Activated T-cell treated with anti-CD3 and anti-CD28 coated beads for 1 hour (primary cell): ENCODE measurements at places on chromosomes 2 and 18.

DNA sequence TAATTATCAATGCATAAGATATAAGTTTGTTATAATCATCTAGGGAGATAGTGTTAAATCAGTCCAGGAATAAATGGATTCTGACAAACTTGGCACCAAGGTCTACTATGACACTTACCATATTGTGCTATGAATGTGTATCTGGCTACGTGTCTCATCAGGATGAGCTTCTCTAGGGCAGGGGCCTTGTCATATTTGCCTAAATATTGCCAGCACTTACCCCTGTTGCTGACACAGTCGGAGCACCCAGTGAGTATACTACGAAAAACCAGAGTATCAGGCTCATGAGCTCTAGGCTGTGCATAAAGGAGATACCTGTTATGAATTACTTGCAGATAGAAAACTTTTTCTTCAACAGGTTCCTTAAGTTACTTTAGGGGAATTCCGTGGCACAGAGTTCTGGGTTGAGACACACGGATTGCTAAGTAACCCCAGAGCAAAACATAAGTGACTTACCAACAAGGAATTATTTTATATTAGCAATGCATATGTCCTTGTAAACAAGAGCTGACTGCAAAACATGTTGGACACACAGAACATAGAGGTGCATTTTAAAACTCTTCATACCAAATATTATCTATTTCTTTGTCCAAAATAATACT is 7.7 kb upstream of the TTC39C start:
- no peak for DNase-seq

GRCh38 chr18:58955001-58955400 is 90.3 kb downstream of the ZNF532 start:
- no peak for DNase-seq

DNA sequence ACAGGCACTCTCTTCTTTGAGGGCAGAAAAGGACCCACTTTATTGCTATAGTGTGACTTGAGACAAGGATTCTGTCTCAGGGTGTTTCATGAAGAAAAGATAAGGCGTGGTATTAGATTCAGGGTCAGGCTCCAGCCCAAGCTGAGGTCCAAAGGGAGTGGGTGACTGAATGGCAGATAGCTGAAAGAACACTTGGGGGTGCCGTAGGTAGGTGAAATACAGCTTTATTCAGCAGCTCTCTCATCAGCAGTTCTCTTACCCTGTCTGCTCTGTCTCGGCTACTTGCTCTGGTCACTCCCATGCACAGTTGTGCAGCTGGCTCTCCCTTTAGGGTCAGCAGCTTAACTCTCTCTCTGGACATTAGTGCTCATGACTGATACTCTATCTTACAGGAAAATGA is 379.9 kb downstream of the LPIN1 start:
- no peak for DNase-seq

DNA sequence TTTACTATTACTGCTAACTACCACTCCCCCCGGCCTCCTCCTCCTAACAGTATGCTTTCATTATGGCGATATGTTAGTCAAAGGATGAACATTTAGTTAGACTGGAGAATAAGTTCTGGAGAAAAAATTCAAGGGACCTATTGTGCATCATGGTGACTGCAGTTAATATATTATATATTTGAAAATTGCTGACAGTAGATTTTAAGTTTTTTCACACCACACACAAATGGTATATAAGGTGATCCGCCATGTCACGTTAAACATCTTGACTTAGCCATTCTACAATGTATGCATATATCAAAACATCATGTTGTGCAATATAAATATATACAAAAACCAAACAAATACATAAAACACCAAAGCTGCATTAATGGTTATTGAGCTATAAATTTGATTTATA is 873.7 kb downstream of the CNTNAP5 start:
- no peak for DNase-seq

DNA sequence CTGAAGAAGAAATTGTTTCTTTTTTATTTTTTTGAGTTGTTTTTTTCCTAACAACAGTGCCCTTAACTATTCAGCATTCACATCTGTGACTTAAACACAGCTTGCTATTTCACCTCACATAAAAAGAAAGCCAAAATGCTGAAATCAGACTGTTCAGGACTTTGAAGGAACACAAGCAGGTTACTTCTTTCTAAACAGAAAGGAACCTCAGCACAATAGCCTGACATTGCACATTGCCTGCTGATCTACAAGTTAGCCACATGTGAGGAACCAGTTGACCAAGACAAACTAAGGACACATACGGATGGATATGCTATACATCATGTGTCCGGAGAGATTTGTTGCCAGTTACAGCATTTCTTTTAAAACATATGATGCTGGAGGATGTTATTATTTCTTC is 331.1 kb downstream of the FSIP2 start:
- DNase-seq, result no peak

GRCh38 chr18:9715088-9715343 is 6.9 kb downstream of the RAB31 start:
- no peak for DNase-seq

DNA sequence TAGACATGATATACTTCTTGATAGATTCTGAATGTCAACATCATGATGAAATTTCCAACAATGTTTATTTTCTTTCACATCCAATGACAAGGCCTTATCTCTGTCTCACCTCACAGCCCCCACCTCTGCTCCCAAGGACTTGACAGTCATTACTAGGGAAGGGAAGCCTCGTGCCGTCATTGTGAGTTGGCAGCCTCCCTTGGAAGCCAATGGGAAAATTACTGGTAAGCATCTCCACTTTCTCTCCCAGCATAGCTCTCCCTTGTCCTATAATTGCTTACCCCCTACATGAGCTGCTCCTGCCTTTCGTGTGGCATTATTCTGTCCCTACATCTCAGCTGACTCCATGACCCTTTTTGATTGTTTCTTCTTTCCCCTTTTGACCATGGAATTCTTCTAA is 821.8 kb downstream of the MBD2 start:
- no peak for DNase-seq

DNA sequence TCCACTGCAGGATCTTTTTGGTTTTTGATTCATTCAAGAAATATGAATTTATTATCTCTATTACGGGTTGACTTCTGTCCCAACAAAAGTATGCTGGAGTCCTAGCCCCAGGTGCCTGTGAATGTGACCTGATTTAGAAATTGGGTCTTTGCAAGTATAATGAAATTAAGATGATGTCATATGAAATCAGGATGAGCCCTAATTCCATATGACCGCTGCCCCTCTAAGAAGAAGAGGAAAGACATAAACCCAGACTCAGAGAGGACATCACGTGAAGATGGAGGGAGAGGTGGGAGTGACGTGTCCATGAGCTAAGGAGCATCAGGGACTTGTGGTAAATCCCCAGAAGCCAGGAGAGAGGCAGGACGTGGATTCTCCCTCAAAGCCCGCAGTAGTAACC is 287.1 kb downstream of the LPIN1 start:
- DNase-seq, result no peak
